ENCODE measurements at places on chromosomes 6 and 20.

GRCh38 chr6:117930645-117931044 is 23.6 kb downstream of the SLC35F1 start:
- H3K4me3 ChIP-seq, result no peak overlapping the region
- peaks cover 2% of the 10 kb centered on the region for H3K36me3 ChIP-seq
- DNase-seq, result no peak
- peaks cover 1% of the 10 kb centered on the region for H3K27me3 ChIP-seq

GRCh38 chr6:4384656-4385055 is 249.3 kb upstream of the ECI2 start:
- H3K27ac ChIP-seq, result no peak overlapping the region
- H3K4me3 ChIP-seq, result no peak overlapping the region
- no peaks in the 10 kb centered on the region for H3K36me3 ChIP-seq

DNA sequence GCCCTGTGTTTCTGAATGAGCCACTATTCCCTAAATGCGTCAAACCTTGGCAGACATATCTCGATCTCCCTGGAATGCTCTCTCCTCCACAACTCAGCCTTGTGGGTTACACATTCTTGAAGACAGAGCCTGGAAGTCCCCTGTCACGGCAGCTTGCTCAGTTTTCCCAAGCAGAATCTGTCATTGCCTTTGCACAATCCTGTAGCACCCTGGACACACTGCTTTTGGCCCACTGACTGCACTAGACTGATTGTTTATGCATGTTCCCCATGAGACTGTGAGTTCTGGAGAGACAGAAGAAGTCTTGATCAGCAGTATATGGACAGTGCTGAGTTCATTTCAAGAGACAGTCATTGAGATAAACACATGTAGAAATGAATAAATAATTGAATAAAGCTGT is 406.7 kb downstream of the CD83 start:
- no peak overlapping the region for H3K27ac ChIP-seq
- H3K36me3 ChIP-seq, result peaks cover 7% of the 10 kb centered on the region
- no peaks in the 10 kb centered on the region for H3K27me3 ChIP-seq
- no peak overlapping the region for H3K4me3 ChIP-seq
- H3K4me1 ChIP-seq, result peaks cover 5% of the 10 kb centered on the region

DNA sequence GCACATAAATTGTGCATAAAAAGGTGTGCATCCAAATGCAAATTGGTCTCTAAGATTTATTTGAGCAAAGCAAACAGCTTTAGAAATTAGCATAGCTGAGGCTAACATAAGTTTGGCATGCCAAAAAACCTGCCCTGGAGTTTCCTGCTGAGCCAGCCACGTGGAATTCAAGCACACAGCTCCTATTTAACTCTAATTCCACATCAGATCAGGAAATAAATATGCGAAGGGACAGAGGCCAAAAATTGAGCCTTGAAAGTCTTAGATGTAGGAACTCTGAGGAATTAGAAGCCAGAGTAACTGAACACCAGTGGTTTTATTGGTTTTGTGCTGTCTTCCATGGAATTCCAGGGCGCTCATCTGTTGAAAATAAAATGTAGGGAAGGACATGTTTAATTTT is 19.6 kb downstream of the SOBP start:
- DNase-seq, result no peak
- no peak overlapping the region for H3K4me3 ChIP-seq
- no peaks in the 10 kb centered on the region for H3K36me3 ChIP-seq
- no peaks in the 10 kb centered on the region for H3K4me1 ChIP-seq

DNA sequence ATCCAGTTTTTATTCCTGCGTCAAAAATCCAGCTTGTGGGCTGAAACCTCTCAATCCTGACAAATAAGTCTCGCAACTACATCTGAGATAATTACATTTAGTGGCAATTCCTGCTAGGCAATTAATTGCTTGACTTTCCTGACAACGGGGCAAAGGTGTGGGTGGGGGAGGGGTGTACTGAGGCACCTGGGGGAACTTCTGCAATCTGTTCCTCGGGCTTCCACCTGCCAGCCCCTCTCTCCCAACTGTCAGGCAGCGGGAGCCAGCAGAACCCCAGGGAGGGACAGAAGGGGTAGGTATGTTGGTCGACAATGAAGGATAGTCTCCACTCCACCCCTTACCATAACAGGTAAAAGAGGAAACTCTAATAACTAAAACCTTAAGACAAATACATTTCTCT is 6.8 kb downstream of the C6orf52 start:
- DNase-seq, result no peak
- H3K27ac ChIP-seq, result no peak overlapping the region
- H3K4me3 ChIP-seq, result no peak overlapping the region
- H3K27me3 ChIP-seq, result no peaks in the 10 kb centered on the region
- H3K36me3 ChIP-seq, result peaks cover 1% of the 10 kb centered on the region

DNA sequence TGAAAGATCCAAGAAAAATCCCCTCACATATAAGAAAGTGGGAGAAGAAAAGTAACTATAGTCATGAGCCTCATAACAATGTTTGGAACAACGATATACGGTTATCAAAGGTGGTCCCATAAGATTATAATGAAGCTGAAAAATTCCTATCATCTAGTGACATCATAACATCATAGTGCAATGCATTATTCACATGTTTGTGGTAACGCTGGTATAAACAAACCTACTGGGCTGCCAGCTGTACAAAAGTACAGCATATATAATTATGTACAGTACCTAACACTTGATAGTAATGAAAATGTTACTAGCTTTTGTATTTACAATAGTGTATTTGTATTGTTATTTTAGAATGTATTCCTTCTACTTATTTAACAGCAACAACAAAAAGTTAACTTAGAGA is 240.7 kb downstream of the RNGTT start:
- peaks cover 15% of the 10 kb centered on the region for H3K36me3 ChIP-seq
- H3K27ac ChIP-seq, result no peak overlapping the region
- peaks cover 27% of the 10 kb centered on the region for H3K4me1 ChIP-seq
- H3K4me3 ChIP-seq, result no peak overlapping the region
- no peak for DNase-seq

DNA sequence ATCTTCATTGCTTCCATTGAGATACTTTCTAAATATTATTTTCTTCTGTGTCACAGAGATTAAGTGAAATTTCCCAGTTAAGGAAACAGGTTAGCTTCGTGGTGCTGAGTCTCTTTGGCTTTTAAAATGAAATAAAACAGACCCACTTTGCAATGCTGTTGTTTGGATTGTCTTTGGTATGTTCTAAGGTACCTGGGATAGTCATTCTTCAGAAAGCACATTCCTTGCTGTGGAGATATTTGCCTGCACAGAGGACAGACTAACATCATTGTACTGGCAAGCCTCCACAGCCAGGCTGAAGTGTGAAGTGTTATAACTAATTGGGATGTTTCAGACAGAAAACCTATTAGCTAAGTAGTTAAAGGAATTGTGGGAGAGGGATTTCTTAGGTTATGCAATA is 148.8 kb upstream of the EPHA7 start:
- H3K4me3 ChIP-seq, result no peak overlapping the region
- H3K4me1 ChIP-seq, result no peaks in the 10 kb centered on the region
- DNase-seq, result no peak
- no peaks in the 10 kb centered on the region for H3K27me3 ChIP-seq
- no peak overlapping the region for H3K27ac ChIP-seq

- no peak overlapping the region for H3K27ac ChIP-seq
- H3K27me3 ChIP-seq, result no peaks in the 10 kb centered on the region
- no peaks in the 10 kb centered on the region for H3K36me3 ChIP-seq
- H3K4me3 ChIP-seq, result no peak overlapping the region
- DNase-seq, result no peak
Observed at GRCh38 chr20:9454791-9455190, 59.6 kb upstream of the LAMP5 start.
